ENCODE measurements at places on chromosomes 2 and 18.

- peak; percentile 12 for DNase-seq
Measured at GRCh38 chr2:83221258-83221657, 1237.8 kb downstream of the SUCLG1 start.

- DNase-seq: no peak
Measured at GRCh38 chr18:59617468-59617932, 79.7 kb downstream of the CCBE1 start.

GRCh38 chr18:3319399-3319798 is 57.5 kb downstream of the MYL12B start:
- DNase-seq: no peak

DNA sequence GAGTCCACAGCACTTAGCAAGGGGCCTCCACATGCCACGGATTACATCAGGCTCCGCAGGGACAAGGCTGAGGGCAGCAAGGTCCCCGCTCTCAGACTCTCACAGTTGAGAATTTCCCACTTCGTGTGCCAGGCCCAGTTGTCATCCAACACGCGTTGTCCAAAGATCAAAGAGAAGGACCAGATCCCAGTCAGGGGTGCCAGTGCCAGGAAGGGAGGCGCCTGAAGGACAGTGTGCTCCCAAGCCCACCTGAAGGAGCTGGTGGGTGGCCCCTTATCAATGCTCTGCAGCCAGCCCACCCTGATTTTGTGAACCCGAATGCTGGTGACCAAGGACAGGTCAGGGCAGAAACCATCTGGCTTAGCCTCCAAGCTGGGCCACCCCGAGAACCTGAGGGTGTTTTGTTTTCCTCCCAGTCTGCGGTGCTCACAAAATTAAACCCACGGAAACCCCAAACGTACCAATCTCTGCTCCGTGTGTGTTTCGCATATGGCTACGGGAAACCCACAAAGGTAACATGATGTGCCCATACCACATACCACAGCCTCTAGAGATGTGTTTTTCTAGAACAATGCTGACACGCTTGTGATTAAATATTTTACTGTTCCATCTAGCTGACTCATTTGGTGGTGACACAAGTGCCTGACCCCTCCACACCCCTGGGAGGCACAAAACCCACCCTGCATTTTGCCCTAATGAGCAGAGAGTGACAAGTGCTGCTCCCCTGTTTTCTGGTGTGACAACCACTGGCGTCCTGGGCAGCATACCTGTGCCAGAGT is 24.5 kb downstream of the CRACDL start:
- peak; percentile 61 for DNase-seq

DNA sequence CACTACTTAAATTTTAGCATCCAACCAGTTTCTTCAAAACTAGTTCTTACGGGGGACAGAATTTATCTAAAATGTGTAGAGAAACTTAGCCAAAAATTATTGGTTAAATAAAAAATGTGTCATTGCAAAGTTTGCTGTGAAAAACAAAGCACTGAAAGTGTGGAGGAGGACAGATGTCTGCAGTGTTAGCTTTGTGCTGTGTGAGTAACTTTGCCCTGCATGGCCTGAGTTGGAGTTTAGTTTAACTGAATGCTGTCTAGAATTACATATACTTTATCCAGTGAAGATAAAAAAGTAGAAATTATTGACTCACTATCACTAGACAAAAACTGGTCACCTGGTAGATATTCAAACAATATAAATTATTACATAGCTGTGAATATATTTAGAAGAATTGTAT is 1225.2 kb upstream of the CELF4 start:
- DNase-seq: no peak

GRCh38 chr2:161232571-161232970 is 72.3 kb downstream of the TANK start:
- DNase-seq: no peak

DNA sequence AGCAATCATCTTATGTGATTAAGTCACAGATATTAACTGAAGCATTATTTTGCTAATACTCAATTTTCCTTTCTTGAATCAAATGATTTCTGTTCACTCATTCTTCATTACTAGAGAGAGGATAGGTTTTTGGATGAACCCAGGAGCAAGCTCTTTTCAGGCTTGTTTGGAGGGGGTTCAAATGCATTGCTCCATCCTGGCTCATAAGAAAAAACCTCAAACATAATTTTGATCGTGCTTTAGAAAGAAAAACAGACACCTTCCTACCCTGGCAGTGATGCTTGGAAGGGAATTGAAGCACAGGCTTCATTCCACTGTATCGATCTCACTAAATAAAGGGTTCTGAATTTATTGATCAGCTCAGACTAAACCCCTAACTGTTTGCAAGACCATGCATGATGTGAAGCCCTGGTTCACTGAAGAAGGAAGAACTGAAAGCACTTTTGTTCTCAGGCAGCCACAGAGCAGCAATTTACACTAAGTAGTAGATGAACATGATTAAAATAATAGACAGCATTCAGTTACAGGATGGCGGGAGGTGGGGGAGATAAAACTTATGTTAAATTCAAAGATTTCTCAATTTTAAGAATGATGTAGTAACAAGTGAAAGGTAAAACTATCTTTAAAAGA is 53.4 kb downstream of the CDH2 start:
- no peak for DNase-seq

DNA sequence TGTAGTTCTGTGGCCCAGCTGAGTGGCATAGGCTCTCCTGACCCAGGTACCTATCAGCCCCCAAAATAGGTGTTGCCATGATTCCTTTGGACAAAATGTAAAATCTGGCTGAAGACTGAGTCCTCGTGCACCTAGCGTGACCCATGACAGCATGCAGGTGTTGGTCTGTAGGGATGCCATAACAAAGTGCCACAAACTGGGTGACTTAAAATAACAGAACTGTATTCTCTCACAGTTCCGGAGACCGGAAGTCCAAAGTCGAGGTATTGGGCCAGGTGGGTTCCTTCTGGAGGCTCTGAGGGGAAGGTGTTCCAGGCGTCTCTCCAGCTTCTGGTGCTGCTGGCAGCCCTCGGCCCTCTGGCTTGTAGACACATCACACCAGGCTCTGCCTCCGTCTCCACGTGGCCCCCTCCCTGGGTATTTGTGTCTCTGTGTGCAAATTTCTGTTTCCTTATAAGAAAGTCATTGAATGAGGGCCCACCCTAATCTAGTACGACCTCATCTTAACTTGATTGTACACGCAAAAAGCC is 34.5 kb downstream of the LRRFIP1 start:
- no peak for DNase-seq

DNA sequence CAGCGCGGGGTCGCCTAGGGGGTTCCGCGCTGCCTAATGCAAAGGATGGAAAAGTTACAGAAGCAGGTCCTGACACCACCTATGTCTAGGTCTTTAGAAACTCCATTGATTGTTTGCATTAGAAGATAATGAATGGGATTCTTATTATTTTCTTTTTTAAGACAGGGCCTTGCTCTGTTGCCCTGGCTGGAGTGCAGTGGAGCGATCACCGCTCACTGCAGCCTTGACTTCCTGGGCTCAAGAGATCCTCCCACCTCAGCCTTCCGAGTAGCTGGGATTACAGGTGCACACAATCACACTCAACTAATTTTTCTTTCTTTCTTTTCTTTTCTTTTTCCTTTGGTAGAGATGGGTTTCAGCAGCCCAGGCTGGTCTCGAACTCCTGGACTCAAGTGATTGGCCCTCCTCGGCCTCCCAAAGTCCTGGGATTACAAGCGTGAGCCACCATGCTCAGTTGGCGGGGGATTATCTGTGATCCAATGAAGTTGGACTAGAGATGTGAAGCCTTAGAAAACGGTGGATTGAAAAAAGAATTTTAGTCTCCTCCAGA is 761 bp upstream of the IDH1 start:
- no peak for DNase-seq

DNA sequence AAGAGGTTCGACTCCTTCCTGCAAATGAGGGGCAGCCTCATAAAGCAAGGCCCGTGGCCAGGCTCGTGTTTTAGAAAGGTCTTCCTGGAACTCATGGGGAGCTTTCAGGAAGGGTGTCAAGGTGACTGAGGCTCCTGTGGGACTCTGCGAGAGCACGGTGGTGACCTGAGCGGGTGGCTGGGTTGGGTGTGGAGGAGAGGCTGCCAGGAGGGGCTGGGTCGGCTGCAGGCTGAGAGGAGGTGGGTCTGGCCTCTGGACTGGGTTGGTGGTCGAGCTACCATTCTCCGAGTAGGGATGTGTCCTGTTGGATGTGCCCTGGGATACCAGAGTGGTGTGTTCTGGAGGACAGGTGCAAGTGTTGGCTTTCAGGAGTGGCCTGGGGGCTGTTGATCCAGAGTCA is 86.4 kb downstream of the DGKD start:
- DNase-seq: no peak
